ENCODE measurements at places on chromosomes 11 and 22. TPM values are rescaled to one million over a fixed set of nuclear protein-coding genes. Genes with fewer than 3 reads are reported as not detected.

TRIM22 gene
- 23.1 TPM for polyA plus RNA-seq

ZNF214 gene
- 8.7 TPM for polyA plus RNA-seq

GLYATL1 gene
- 2.4 TPM for polyA plus RNA-seq

CFL1 gene
- 775 TPM for polyA plus RNA-seq

POLR2F gene
- 62.0 TPM for polyA plus RNA-seq

DNA sequence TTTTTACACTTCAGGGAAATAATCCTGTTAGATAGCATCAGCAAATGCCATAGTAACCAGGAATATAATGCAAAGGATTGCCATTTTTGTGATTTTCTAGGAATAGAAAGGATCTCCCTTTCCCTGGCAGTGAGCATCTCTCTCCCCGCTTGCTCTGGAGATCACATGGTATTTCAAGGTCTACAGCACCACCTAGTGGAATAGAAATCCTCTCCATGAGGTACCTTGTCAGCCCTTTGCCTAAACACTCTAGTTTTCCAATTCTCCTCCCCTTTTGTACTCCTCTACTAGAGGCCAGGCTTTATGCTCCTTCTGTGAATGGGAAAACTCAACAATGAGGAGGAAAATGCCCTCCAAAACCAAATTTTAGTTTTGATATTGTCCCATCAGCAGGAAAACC is 78.4 kb downstream of the XRRA1 start:
- H3K27ac ChIP-seq = no peak overlapping the region
- H3K4me1 ChIP-seq = no peaks in the 10 kb centered on the region
- no peak for DNase-seq
- no peaks in the 10 kb centered on the region for H3K27me3 ChIP-seq
- no peak overlapping the region for H3K4me3 ChIP-seq
- H3K36me3 ChIP-seq = peaks cover 93% of the 10 kb centered on the region

DNA sequence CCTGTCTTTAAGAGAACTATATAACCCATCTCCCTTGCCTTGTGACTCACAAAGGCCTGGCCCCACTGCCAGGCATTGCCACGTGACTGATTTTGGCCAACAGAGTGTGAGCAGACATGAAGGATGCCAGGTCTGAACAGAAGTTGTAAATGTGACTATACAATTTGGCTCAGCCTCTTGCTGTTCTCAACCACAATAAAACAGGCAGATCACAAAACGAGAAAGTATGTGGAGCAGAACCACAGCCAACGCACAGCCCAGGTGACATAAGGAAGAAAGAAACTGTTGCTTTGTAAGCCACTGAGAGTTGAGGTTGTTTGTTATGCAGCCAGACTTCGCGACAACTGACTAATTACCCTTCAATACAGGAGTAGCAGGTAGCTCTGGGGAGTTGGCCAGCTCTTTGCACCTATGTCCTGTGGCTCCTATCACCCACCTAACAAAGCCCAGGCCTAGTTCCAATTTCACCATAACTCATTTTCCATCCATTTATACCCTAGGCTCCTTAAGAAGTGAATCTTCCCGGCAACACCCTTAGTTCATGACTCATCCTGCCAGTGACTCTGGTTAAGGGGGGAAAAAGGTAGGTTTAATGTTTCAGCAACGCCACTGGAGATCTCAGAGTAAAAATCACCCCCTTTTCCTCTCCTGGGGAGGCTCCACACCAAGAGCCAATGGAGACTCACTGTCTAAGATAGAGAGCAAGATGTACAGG is 53.7 kb downstream of the GALNT18 start:
- H3K27ac ChIP-seq = no peak overlapping the region
- DNase-seq = no peak
- peaks cover 9% of the 10 kb centered on the region for H3K4me1 ChIP-seq
- no peaks in the 10 kb centered on the region for H3K36me3 ChIP-seq
- no peak overlapping the region for H3K4me3 ChIP-seq
- H3K27me3 ChIP-seq = no peaks in the 10 kb centered on the region

GRCh38 chr11:61526956-61527731 is 18.6 kb downstream of the LRRC10B start:
- peaks cover 4% of the 10 kb centered on the region for H3K27me3 ChIP-seq
- H3K4me1 ChIP-seq = no peaks in the 10 kb centered on the region
- no peak for DNase-seq
- no peak overlapping the region for H3K4me3 ChIP-seq
- H3K36me3 ChIP-seq = no peaks in the 10 kb centered on the region

DNA sequence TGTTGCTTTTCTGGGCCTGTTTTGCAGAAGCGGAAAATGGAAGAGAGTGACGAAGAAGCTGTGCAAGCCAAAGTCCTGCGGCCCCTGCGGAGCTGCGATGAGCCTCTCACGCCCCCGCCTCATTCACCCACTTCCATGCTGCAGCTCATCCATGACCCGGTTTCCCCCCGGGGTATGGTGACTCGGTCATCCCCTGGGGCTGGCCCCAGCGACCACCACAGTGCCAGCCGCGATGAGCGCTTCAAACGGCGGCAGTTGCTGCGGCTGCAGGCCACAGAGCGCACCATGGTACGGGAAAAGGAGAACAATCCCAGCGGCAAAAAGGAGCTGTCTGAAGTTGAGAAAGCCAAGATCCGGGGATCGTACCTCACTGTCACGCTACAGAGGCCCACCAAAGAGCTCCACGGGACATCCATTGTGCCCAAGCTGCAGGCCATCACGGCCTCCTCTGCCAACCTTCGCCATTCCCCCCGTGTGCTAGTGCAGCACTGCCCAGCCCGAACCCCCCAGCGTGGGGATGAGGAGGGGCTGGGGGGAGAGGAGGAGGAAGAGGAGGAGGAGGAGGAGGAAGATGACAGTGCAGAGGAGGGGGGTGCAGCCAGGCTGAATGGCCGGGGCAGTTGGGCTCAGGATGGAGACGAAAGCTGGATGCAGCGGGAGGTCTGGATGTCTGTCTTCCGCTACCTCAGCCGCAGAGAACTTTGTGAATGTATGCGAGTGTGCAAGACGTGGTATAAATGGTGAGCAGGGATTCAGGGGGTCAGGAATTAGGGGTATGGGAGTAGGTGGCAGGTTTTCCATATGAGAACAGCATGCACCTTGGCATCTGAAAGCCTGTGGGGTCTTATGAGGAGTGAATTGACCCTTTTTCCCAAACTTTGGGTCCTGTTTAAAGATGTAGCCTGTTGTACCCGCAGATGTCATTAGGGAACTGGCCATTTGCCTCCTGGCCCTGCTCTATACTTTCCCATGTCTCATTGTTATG is 15.9 kb upstream of the GRK2 start:
- H3K36me3 ChIP-seq = peaks cover 100% of the 10 kb centered on the region
- H3K27ac ChIP-seq = no peak overlapping the region
- H3K4me1 ChIP-seq = peaks cover 31% of the 10 kb centered on the region

DNA sequence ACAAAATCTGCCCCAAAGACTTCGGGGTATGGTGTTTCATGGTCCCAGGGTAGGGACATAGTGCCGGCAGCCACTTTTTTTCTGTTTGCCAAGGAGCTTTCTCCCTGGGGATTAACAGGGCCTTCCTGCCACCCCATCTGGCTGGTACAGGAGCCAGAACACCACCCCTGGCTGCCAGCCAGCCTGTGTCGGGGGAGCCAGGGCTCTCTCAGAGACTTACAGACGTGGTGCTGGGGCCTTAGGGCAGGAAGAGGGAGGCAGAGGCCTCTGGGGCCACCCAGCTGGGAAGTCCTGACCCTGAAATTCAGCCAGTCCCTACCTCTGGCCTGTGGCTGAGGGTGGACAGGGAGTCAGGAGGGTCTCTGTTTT is 52.4 kb upstream of the CDON start:
- H3K27me3 ChIP-seq = no peaks in the 10 kb centered on the region
- no peaks in the 10 kb centered on the region for H3K36me3 ChIP-seq
- DNase-seq = peak; percentile 81
- H3K27ac ChIP-seq = peak overlapping the region; percentile 64
- H3K4me3 ChIP-seq = no peak overlapping the region

GRCh38 chr11:128645968-128646367 is 47.9 kb upstream of the FLI1 start:
- no peaks in the 10 kb centered on the region for H3K27me3 ChIP-seq
- H3K36me3 ChIP-seq = no peaks in the 10 kb centered on the region
- peaks cover 11% of the 10 kb centered on the region for H3K4me1 ChIP-seq
- peak overlapping the region; percentile 7 for H3K27ac ChIP-seq

- H3K4me1 ChIP-seq = no peaks in the 10 kb centered on the region
- no peaks in the 10 kb centered on the region for H3K27me3 ChIP-seq
- no peak overlapping the region for H3K27ac ChIP-seq
- H3K4me3 ChIP-seq = no peak overlapping the region
These were observed 198.5 kb upstream of the CTSC start for GRCh38 chr11:88535916-88536547.

Measured in left lung (tissue), 14 donors.